ENCODE measurements at places on chromosomes 5 and 9. TPM values are rescaled to one million over a fixed set of nuclear protein-coding genes. Genes with fewer than 3 reads are reported as not detected.

Gene MAP1B
- 63.0 TPM for total RNA-seq

DNA sequence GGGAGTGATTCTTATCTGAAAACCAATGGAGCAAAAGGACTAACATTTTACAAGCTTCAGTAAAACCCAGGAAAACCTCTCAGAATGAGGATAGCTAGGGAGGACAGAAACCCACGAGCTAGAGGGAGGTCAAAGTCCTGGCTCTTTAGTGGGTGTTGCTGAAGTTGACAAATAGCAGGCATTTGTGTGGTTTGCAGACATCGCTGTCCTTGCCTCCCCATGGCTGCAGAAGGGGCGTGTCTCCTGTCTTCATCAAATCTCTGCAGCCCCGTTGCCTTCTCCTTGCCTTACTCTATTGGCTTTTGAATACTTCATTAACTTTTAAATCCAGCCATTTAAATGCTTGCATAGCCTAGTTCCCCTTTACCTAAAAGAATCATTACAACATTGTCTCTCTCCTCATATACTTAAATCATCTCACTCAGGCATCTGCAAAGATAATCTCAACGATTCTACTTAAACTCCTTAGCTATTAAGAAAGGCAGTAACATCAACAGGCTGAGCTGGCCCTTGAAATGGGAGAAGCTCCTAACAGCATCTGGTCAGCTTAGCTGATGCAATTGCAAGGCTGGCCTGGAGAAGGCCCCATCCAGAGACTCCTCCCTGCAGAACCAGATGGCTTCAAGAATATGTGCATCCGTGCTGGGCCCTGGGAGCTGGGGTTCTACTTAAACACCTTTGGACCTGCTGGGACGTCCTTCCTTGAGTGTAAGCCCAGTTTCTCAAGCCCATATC, 152.8 kb upstream of the TAS2R1 start:
- H3K36me3 ChIP-seq: no peaks in the 10 kb centered on the region
- no peak overlapping the region for H3K27ac ChIP-seq
- no peaks in the 10 kb centered on the region for H3K4me1 ChIP-seq
- H3K27me3 ChIP-seq: no peaks in the 10 kb centered on the region
- no peak overlapping the region for H3K4me3 ChIP-seq

GRCh38 chr9:124302921-124303320, 45.2 kb downstream of the NEK6 start:
- H3K27me3 ChIP-seq: no peaks in the 10 kb centered on the region
- no peaks in the 10 kb centered on the region for H3K4me1 ChIP-seq
- H3K27ac ChIP-seq: no peak overlapping the region
- no peaks in the 10 kb centered on the region for H3K36me3 ChIP-seq
- no peak for DNase-seq

Gene KCNN2
- total RNA-seq: 53.6 TPM

Gene ADAMTS12
- 10.5 TPM for total RNA-seq

GRCh38 chr5:53008751-53009150, 19.6 kb downstream of the ITGA2 start:
- H3K4me3 ChIP-seq: no peak overlapping the region
- no peaks in the 10 kb centered on the region for H3K36me3 ChIP-seq
- DNase-seq: no peak
- peaks cover 15% of the 10 kb centered on the region for H3K4me1 ChIP-seq
- H3K27me3 ChIP-seq: no peaks in the 10 kb centered on the region
- H3K27ac ChIP-seq: no peak overlapping the region

- peak; percentile 70 for DNase-seq
- H3K4me1 ChIP-seq: no peaks in the 10 kb centered on the region
- H3K27ac ChIP-seq: no peak within 1 kb of the TSS
- no peak within 1 kb of the TSS for H3K4me3 ChIP-seq
- peaks cover 4% of the 10 kb centered on the region for H3K27me3 ChIP-seq
- H3K36me3 ChIP-seq: no peaks in the 10 kb centered on the region
These were observed at the start of gene SLIT3 for GRCh38 chr5:169300468-169301385. Gene SLIT3 (minus strand): TSS chr5:169301139. CDS start chr5:169300709, 430 bp downstream.

- no peaks in the 10 kb centered on the region for H3K36me3 ChIP-seq
- DNase-seq: no peak
- peaks cover 3% of the 10 kb centered on the region for H3K4me1 ChIP-seq
These were observed 1.3 kb upstream of the ANKRD18A start for GRCh38 chr9:38621434-38622287.

DNA sequence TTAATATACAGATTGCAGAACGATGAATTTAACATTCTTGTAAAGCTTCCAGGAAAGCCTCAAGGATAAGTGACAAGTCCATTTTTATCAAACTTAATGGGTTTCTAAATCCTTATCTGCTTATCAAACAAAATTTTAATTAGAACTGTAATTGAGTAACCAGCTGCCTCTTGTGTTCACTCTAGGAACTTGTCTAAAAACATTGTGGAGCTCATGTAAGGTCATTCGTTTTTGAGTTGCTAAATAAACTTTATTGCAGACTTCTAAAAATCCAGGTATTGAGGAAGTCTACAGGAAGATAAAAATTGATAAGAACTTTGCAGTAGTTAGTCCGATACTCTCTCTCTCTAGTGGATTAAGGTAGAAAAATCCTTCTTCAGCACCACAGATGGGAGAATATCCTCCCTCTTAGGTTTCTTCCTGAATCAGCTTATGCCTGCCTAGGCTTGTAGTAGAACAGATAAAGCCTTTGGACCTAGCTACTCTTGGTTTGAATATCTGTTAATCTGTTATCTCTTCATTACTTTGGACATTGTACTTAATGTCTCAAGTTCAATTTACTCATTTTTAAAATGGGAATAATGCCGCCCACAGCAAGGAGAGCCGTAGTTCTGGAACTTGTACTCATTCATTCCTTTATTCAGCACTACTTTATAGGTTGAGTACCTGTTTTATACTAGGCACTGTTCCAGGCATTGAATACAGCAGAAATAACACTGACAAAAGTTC, 60.0 kb upstream of the DHFR start:
- no peak for DNase-seq
- no peaks in the 10 kb centered on the region for H3K36me3 ChIP-seq
- no peak overlapping the region for H3K27ac ChIP-seq
- no peaks in the 10 kb centered on the region for H3K4me1 ChIP-seq
- no peaks in the 10 kb centered on the region for H3K27me3 ChIP-seq

Gene ARHGEF28
- total RNA-seq: 86.8 TPM

GRCh38 chr5:116841734-116842133, 267.1 kb upstream of the SEMA6A start:
- H3K27ac ChIP-seq: no peak overlapping the region
- H3K4me3 ChIP-seq: no peak overlapping the region
- H3K4me1 ChIP-seq: no peaks in the 10 kb centered on the region
- no peak for DNase-seq
- H3K27me3 ChIP-seq: no peaks in the 10 kb centered on the region
- H3K36me3 ChIP-seq: no peaks in the 10 kb centered on the region

Gene RASGEF1C
- 0.15 TPM for total RNA-seq

GRCh38 chr9:40913928-40914673, 214.4 kb downstream of the FOXD4L6 start:
- no peak for DNase-seq
- H3K27me3 ChIP-seq: no peaks in the 10 kb centered on the region
- H3K4me3 ChIP-seq: no peak overlapping the region
- H3K36me3 ChIP-seq: no peaks in the 10 kb centered on the region
- no peak overlapping the region for H3K27ac ChIP-seq

DNA sequence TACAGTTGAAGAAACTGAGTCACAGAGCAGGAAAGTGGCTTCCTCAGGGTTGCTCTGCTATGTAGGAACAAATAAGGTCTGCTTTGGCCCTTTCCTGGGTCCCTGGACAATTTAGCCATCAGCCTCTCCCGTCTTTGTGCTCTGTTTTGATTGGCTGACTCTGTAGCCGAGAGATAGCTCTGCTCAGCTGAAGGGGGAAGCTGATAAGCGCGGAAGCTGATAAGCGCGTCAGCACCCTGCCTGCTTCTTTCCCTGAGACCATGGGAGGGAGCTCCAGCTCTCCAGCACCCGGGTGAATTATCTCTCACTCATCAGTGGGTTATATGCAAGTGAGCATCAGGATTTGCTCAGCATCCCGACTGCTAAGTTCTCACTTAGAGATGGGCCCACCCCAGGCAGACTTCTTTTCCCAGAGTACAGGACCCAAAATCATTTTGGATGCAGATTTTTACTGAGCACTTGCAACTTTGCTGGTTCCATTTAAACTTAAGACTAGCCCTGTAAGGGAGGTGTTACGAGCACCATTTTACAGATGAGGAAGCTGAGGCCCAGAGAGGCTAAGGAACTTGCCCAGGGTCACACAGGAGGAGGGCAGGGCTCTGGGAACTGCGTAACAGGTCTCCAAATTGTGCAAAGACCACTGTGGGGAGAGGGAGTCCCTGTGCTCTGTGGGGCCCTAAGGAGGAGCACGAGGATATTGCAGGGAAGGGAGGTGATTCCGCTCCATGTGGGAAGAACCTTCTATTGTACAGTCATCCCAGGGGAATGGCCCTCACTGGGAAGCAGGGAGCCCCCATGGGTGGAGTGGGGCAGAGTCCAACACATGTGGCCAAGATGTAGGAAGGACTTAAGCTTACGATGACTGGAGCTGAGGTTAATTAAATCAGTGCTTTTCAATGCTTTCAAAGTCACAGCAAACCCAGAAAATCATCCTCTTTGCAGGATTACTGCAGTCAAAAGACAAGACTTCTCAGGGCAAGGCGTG, 83.7 kb upstream of the ORM1 start:
- H3K4me3 ChIP-seq: no peak overlapping the region
- no peaks in the 10 kb centered on the region for H3K27me3 ChIP-seq
- H3K36me3 ChIP-seq: no peaks in the 10 kb centered on the region
- H3K4me1 ChIP-seq: no peaks in the 10 kb centered on the region

Gene WNK2
- total RNA-seq: 8.5 TPM

Gene DAB2
- 222 TPM for total RNA-seq

Gene MARCOL
- not detected for total RNA-seq

GRCh38 chr9:90568667-90569066, 74.0 kb downstream of the DIRAS2 start:
- no peak overlapping the region for H3K27ac ChIP-seq
- H3K4me1 ChIP-seq: no peaks in the 10 kb centered on the region
- H3K4me3 ChIP-seq: no peak overlapping the region
- DNase-seq: no peak
- no peaks in the 10 kb centered on the region for H3K36me3 ChIP-seq
- H3K27me3 ChIP-seq: no peaks in the 10 kb centered on the region

- H3K27ac ChIP-seq: no peak overlapping the region
- H3K36me3 ChIP-seq: no peaks in the 10 kb centered on the region
- no peak for DNase-seq
- H3K4me1 ChIP-seq: no peaks in the 10 kb centered on the region
These were observed 580.9 kb upstream of the WWC1 start for GRCh38 chr5:167710444-167711073.

DNA sequence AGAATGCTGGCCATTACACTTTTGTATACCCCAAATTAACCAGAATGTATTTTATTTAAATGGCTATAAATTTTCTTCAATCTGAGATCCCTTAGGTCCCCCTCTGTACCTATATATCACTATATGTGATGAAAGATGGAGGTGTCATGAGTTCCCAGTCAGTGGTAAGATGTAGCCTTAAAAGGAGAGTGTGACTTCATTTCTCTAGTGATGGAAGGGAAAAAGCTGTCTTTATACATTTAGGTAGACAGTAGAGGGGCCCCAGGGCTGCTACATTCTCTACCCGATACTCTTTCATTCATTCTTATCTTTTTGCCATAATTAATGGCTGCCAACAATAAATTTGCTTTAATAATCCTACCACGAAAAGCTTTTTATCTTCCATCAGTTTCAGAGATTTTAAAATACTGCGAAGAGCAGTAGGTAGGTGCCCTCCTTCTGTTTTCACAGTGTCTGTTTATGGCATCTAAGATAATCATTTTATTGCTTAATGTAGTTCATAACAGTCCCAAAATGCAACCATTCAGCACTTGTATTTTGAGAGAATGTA, 301.3 kb downstream of the ZNF608 start:
- no peak for DNase-seq
- no peak overlapping the region for H3K27ac ChIP-seq
- no peaks in the 10 kb centered on the region for H3K36me3 ChIP-seq
- no peaks in the 10 kb centered on the region for H3K27me3 ChIP-seq
- H3K4me3 ChIP-seq: no peak overlapping the region

DNA sequence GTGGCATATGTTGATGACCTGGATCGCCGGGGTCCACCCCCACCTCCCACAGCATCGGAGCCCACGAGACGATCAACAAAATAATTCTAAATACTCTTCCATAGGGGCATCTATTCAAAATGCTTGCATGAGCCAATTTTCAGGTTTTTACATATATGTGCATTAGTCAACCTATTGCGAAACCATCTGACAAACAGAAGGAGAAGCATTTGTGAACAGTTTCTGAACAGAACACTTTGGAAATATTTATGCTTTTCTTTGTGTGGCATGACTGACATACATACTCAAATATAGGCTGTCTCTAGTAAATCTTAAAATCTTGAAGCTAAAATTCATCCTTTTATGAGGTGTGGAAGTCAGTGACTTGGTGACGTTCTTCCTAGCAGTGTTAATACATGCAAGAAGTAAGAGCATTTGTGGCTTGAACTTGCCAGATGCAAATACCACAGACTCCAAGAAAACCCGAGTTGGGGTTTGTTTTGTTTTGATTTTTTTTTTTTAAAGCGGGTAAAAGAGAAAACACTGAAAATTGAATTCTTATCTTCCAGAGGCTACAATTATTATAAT, 5.3 kb downstream of the GPR151 start:
- peaks cover 51% of the 10 kb centered on the region for H3K36me3 ChIP-seq
- no peak overlapping the region for H3K27ac ChIP-seq
- H3K4me3 ChIP-seq: no peak overlapping the region
- no peaks in the 10 kb centered on the region for H3K4me1 ChIP-seq
- DNase-seq: no peak

DNA sequence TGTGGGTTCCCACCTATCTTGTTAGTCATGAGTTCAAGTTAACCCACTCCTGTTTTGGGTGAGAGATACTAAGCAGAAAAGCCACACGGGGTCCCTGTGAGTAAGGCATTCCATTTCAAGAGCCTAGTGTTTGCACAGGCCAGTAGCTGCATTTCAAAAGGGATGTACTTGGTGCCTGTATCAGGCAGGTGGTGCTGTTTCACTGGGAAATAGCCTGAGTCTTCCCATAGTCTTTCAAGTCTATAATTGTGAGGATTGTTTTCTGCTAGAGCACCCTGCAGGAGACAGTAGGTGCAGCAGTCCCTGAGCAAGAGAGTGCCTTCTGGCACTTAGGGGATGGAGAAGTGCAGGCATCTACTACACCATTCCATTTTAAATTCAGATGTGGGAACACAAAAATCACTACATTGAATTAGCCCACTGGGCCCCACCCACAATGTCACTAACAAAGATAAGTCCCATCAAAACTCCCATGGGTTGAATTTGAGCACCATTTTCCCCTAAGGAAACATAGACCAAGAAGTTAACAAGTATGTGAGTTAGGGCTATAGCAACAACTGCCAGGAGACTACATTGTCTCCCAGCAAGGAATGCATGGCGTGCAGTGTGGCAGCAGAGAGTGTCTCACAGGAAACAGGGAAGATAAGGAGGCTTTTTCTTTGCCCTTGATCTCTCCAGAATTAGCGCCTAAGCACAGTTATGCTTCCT, 263.2 kb downstream of the COX7C start:
- H3K4me3 ChIP-seq: no peak overlapping the region
- no peaks in the 10 kb centered on the region for H3K36me3 ChIP-seq
- no peaks in the 10 kb centered on the region for H3K27me3 ChIP-seq
- H3K4me1 ChIP-seq: no peaks in the 10 kb centered on the region
- H3K27ac ChIP-seq: no peak overlapping the region
- DNase-seq: peak; percentile 66
